Spinal cord (tissue), 10 donors: ENCODE measurements at places on chromosomes 13 and 19.

GRCh38 chr13:27086599-27087265 lies 84.9 kb downstream of the USP12 start:
- no peaks in the 10 kb centered on the region for H3K4me1 ChIP-seq
- no peak overlapping the region for H3K4me3 ChIP-seq
- no peak overlapping the region for H3K27ac ChIP-seq
- H3K36me3 ChIP-seq = peaks cover 10% of the 10 kb centered on the region
- DNase-seq = no peak

GRCh38 chr13:61891401-61891800 lies 475.8 kb upstream of the PCDH20 start:
- no peaks in the 10 kb centered on the region for H3K27me3 ChIP-seq
- no peak for DNase-seq
- H3K27ac ChIP-seq = no peak overlapping the region
- no peak overlapping the region for H3K4me3 ChIP-seq

- no peak overlapping the region for H3K27ac ChIP-seq
- H3K27me3 ChIP-seq = no peaks in the 10 kb centered on the region
- H3K36me3 ChIP-seq = no peaks in the 10 kb centered on the region
- H3K4me3 ChIP-seq = no peak overlapping the region
- no peak for DNase-seq
- no peaks in the 10 kb centered on the region for H3K4me1 ChIP-seq
Observed at GRCh38 chr13:73195091-73195490, 136.3 kb downstream of the KLF5 start.

GRCh38 chr13:41284512-41285288 lies 21.3 kb upstream of the MTRF1 start:
- DNase-seq = no peak
- H3K27me3 ChIP-seq = no peaks in the 10 kb centered on the region
- H3K4me1 ChIP-seq = no peaks in the 10 kb centered on the region
- no peaks in the 10 kb centered on the region for H3K36me3 ChIP-seq

GRCh38 chr13:114025714-114026431 lies 52.0 kb upstream of the C13orf46 start:
- no peak overlapping the region for H3K27ac ChIP-seq
- H3K4me1 ChIP-seq = peaks cover 39% of the 10 kb centered on the region
- H3K4me3 ChIP-seq = no peak overlapping the region
- H3K27me3 ChIP-seq = no peaks in the 10 kb centered on the region

- peaks cover 12% of the 10 kb centered on the region for H3K4me1 ChIP-seq
- no peaks in the 10 kb centered on the region for H3K36me3 ChIP-seq
- no peak for DNase-seq
- no peak overlapping the region for H3K4me3 ChIP-seq
- H3K27ac ChIP-seq = no peak overlapping the region
- peaks cover 2% of the 10 kb centered on the region for H3K27me3 ChIP-seq
Observed at GRCh38 chr13:114157869-114158495, 21.1 kb upstream of the CFAP97D2 start.

DNA sequence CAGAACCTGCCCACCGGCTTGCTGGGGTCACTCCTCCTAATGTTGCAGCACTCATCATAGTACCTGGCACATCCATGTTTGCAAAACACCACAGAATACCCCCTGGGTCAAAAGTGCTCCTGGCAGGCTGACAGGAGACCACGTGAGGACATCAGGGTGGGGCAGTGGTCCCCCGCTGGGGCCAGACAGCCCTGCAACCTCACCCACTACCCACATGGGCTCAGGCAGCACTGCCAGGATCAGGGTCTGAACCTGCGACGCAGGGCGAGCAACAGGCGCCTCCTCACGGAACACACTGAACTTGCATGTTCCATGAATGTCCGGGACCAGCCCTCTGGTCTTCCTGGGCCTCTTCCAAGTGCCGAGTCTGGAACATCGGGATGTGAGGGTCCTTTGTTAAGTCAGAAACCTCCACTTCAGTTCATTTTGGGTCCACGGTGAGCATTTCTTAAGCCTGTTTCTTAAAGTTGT lies 1.4 kb upstream of the SLC7A9 start:
- peaks cover 3% of the 10 kb centered on the region for H3K4me1 ChIP-seq
- H3K36me3 ChIP-seq = peaks cover 5% of the 10 kb centered on the region
- H3K4me3 ChIP-seq = no peak overlapping the region
- H3K27me3 ChIP-seq = no peaks in the 10 kb centered on the region

GRCh38 chr19:19486343-19487076 lies 28.8 kb downstream of the TSSK6 start:
- DNase-seq = no peak
- peaks cover 27% of the 10 kb centered on the region for H3K36me3 ChIP-seq
- peaks cover 63% of the 10 kb centered on the region for H3K4me1 ChIP-seq

- H3K4me1 ChIP-seq = peaks cover 26% of the 10 kb centered on the region
- H3K27me3 ChIP-seq = peaks cover 2% of the 10 kb centered on the region
- peaks cover 85% of the 10 kb centered on the region for H3K36me3 ChIP-seq
- H3K4me3 ChIP-seq = no peak overlapping the region
- DNase-seq = no peak
Observed at GRCh38 chr19:7858109-7858770, 15.9 kb downstream of the PRR36 start.

DNA sequence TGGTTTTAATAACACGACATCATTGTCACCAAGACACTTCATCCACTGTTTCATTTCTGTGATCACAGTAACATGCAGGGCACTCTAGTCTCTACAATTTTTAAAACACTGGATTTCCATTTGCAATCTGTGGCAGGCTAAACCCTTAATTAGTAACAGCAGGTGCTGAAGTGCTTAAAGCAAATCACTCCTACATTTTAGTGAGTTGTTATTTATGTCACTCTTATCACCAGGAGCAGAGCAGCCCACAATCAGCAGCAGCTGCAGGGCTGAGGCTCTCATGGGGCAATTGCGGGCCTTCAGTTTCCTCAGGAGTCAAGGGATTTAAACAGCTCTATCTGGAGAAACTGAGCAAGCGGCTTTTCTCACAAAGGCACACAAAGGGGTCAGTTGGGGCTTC lies 1.6 kb downstream of the SOHLH2 start:
- DNase-seq = no peak
- no peaks in the 10 kb centered on the region for H3K27me3 ChIP-seq
- no peaks in the 10 kb centered on the region for H3K36me3 ChIP-seq
- no peaks in the 10 kb centered on the region for H3K4me1 ChIP-seq
- H3K4me3 ChIP-seq = no peak overlapping the region
